T follicular helper cell (primary cell): ENCODE measurements at places on chromosomes 16 and 17.

DNA sequence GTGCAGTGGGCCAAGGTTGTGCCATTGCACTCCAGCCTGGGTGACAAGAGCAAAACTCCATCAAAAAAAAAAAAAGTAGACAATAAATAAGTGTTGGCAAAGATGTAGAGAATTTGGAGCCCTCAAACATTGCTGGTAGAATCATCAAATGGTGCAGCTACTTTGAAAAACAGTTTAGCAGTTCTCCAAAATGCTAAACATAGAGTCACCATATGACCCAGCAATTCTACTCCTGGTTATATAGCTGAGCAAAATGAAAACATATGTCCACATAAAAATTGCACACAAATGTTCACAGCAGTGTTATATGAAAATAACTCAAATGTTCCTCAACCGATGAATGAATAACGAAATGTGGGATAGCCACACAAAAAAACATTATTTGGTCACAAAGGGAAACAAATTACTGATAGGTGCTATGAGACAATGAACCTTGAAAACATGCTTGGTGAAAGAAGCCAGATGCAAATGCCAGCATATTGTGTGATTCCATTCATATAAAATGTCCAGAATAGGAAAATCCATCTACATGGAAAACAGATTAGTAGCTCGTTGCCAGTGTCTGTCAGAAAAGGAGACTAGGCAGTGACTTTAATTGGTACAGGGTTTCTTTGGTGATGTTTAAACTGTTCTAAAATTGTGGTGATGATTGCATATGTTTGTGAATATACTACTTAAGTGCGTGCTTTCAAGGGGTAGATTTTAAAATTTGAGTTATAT lies 12.7 kb upstream of the RABEP1 start:
- DNase-seq: no peak

DNA sequence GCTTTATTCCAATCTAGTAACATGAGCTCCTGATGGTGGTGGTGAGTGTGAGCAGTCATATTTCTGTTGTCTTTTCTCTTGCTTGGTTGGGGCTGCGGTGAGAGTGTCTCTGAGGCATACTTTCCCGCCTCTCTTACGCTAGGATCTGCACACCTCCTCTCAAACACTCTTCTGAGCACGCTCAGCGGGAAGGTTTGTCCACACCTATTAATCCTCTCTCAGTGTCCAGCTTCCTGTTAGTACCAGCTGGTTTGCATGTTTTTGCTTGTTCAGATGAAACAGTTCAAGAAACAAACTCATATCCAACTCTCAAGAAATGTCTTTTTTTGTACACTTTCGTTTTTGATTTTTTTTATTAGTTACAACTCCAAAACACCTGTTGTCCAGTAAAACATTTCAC lies 89.5 kb downstream of the CCDC182 start:
- no peak for DNase-seq

GRCh38 chr17:9240659-9241370 lies 219.5 kb downstream of the NTN1 start:
- no peak for DNase-seq

- no peak for DNase-seq
Observed at GRCh38 chr16:81151648-81152310, 55.6 kb upstream of the GCSH start.

DNA sequence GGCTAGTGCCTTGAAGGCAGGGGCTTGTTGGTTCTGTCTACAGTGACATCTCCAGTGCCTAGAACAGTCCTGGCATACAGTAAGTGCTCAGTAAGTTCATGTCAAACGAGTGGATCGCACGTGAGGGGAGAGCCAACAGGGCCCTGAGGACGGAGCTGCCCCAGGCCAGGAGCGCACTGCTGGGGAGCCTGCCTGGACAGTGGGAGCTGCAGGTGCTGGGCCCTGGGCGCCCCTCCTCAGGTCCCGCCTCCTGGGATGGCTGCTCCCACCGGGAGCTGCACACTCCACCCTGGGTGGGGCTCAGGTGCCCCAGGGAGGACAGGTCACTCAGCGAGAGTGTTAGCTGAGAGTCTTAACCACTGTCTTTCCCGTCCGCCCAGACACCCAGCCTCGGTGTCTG lies 1.8 kb downstream of the EVPL start:
- DNase-seq: no peak

- no peak for DNase-seq
Observed at GRCh38 chr17:37309051-37309450, 66.7 kb upstream of the C17orf78 start.

DNA sequence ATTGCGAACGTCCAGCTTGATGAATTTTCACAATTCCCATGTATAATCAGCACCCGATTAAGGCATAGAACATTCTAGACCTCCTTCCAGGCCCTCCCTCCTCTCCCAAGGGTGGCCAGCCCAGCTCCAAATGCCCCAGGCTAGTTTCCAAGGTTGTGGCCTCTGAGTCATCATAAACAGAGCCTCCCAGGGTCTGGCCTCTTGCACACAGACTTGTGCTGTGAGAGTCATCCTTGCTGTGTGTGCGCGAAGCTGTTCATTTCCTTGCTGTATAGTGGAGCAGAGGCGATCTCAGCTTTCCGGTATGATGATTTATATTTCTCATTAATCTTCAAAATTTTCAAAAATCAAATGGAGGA lies 20.5 kb upstream of the JPH3 start:
- no peak for DNase-seq

DNA sequence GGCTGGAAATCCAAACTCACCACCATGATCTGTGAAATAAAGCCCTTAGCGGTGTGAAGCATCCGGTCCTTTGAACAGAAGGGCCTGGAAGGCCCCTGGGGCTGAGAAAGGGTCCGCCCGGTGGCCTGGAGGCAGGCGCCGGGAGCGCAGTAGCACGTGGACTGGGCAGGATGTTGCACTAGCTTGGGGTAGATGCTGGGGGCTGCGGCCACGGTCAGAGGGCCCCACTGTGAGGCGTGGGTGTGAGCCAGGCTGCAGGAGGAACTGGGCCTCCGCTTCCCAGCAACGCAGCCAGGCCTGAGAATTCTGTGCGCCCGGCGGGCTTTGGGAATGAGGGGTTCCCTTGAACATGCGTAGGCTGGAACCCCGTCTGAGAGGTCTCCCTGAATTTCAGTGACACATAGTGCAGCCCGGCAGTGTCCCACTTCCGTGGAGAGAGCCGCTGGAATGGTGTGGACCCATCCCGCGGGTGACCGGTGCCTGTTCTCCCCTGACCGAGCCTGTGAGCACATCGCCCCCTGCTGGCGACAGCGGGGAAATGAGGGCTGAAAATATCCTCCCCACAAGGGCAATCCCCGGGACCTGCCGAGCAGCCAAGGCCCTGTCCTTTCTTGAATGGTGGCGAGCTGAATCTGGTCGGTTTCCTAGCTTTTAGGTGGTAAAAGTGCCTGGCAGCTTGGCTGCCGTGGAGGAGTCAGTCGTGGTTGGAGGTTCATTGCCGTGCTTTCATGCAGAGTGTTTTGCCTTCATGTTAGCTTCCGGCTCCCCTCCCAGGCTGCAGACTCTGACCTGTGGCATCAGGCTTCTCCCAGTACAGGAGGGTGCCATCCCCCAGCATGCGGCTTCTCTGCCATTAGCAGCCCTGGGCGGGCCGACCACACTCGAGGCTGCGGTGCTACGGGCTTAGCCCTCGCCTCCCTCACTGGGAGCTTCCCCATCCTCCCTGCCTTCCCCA lies 43.8 kb downstream of the DNAJA2 start:
- peak; percentile 41 for DNase-seq

GRCh38 chr16:58379736-58380135 lies 12.5 kb upstream of the GINS3 start:
- no peak for DNase-seq

GRCh38 chr16:56793492-56793891 lies 63.6 kb downstream of the NUP93 start:
- no peak for DNase-seq

DNA sequence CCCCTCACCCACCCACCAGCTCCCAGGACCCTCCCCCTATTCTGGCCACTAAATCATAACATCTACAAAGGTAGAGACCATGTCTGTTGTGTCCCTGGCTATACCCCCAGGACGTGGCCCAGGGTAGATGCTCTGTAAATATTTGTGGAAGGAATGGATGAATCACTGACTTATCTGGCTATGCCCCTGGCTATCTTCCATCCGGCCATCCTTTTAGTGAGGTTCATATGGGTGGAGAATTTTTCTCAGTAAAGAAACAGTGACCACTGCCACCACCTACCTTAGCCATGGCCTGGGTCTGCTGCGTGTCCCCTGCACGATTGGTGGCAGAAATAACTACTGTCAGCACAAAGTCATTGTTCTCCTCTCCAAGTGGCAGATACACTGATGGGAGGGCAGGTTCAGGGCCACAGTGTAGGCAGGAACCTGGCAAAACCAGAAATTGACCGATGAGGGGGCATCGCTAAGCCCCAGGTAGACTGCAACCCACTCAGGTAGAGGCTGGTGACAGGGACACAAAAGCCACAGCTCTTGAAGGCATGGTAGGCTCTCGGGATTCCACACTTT lies 63.1 kb upstream of the BCO1 start:
- no peak for DNase-seq

DNA sequence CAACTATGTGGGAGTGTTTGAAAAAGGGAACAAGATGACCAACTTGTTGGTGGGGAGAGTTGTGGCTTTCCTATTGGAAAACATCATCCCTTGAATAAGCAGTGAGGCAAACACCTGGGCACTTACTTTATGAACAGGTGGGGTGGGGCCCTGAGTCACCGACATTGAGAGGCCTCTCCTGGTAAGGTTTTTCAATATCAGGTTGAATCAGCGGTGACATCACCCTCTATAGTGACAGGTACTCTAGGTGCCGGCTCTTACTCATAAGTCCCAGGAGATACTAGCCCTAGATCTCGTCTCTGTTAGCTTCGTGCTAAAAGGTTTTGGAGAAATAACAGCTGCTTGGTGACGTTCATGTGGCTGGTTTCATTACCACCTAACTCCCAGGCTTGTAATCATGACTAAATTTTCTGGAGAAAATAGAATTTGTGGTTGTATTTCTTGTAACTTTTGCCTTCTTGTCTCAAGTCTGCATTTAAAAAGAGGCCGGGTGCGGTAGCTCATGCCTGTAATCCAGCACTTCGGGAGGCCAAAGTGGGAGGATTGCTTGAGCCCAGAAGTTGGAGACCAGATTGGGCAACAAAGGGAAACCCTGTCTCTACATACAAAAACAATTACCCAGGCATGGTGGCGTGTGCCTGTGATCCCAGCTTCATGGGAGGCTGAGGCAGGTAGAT lies 19.3 kb downstream of the CDH1 start:
- no peak for DNase-seq

DNA sequence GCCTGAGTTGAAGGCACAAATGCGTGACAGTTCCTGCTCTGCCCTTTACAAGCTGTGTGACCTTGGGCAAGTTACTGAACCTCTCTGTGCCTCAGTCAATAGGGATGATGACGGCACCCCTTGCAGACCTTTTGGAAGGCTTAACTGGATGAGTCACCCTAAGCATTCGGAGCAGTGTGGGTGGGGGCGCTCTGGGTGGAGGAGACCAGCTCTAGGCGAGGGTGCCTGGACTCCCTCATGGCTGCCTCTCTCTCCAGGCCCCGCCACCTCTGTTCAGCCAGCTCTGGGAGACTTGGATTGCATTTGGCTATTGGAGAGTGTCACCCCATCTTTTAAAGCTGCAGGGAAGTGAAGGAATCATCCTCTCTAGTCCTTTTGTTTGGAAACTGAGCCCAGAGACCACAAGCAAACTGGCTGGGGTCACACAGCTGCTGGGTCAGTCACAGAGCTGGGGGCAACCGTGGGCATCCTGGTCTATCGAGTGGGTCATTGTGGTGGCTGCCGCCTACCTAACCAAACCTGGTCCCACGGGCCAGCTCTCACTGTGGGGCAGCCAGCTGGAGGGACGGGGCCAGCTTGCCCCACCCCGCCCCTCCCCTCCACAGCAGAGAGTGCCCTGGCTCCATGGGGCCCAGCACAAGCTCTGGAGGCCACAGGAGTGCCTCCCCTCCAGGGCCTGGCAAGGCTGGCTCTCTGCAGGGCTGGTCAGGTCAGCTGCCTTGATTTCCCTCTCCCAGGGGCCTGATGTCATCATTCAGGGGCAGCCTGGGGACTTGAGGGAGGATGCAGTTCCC lies 20.2 kb upstream of the GSE1 start:
- no peak for DNase-seq

DNA sequence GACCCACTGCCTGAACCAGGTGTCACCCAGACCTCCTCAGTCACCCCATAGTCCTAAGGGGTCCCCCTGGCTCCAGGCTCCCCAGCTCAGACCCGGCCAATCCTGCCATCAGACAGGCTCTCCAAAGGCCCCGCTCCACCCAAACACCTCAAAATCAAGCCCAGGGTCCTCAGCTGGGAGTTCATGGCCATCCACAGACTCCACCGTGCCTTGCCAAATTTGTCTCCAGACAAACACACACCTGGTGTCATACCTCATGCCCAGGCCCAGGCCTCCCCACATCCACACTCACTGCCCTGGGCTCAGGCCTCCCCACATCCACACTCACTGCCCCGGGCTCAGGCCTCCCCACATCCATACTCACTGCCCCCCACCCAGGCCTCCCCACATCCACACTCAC lies 12.5 kb downstream of the RPH3AL start:
- DNase-seq: no peak

- no peak for DNase-seq
Observed at GRCh38 chr17:10499950-10500349, 18.4 kb downstream of the MYH1 start.

GRCh38 chr17:57045868-57046704 lies 39.0 kb upstream of the AKAP1 start:
- DNase-seq: no peak

DNA sequence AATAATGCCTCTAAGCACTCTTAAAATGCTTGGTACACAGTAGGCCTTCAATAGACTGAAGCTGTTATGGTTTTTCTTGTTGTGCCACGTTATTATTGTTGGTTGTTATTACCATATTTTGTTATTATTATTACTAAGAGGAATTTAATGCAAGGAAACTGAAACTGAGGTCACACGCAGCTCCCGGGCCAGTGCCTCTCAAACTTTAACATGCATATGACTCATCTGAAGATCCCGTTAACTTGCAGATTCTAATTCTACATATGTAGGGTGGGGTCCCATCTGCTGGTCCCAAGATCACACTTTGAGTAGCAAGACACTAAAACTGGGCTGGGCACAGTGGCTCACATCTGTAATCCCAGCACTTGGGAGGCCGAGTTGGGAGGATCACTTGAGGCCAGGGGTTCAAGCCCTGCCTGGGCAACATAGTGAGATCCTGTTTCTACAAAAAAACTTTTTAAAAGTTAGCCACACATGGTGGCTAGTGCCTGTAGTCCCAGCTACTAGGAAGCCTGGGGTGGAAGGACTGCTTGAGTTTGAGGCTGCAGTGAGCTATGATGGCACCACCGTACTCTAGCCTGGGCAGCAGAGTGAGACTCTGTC lies 888 bp downstream of the ACSM5 start:
- no peak for DNase-seq

- no peak for DNase-seq
Observed at GRCh38 chr16:80627108-80627507, 86.3 kb downstream of the DYNLRB2 start.
